ENCODE measurements at places on chromosomes 2 and 18.

DNA sequence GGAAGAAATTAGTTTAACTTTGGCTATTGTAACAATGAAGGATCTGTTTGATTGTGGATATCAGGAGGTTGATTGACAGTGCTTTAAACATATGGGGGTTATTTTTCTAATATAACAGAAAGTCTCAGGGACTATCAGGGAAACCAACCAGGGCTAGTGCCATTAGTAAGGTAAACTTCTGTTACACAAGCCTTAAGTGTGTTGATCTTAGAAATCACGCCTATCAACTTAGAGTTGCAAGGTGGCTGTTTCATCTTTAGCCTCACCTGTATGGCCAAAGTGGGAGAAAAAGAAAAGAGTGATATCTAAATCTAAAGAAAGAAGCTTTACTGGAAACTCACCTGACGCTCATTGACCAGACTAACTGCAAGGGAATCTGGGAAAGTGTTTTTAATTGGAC, 62.1 kb downstream of the GLS start:
- DNase-seq = no peak

DNA sequence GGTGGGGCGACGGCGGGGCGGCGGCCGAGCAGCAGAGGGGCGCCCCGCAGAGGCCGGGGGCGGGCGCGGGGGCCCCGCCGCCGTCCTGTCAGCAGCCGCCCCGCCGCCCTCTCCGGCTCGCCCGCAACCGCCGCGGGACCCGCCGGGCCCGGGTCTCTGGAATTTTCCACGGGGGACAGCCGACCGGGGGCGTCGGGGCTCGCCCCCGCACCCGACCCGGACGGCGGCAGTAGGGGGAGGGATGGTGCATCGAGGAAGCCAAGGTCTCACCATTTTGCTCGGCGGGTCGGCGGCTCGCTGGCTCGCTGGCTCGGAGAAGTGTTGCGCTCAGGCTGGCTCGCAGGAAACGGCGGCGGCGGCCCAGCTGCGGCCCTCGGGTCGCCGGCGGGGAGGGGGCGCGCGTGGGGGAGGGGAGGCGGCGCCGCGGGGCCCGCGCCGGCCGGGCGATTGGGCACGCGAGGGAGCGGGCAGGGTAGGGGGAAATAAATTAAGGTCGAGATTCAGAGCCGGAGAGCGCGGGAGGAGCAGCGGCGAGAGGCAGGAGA, 405 bp downstream of the PPP3R1 start:
- peak; percentile 34 for DNase-seq

GRCh38 chr2:119958670-119959268, 54.1 kb upstream of the EPB41L5 start:
- DNase-seq = peak; percentile 4

GRCh38 chr2:219174146-219174545, 2.6 kb downstream of the CNPPD1 start:
- DNase-seq = no peak

- no peak for DNase-seq
These were observed 88.9 kb downstream of the MBP start for GRCh38 chr18:77043541-77044280.

GRCh38 chr2:239507576-239508258, 106.9 kb upstream of the HDAC4 start:
- DNase-seq = no peak

DNA sequence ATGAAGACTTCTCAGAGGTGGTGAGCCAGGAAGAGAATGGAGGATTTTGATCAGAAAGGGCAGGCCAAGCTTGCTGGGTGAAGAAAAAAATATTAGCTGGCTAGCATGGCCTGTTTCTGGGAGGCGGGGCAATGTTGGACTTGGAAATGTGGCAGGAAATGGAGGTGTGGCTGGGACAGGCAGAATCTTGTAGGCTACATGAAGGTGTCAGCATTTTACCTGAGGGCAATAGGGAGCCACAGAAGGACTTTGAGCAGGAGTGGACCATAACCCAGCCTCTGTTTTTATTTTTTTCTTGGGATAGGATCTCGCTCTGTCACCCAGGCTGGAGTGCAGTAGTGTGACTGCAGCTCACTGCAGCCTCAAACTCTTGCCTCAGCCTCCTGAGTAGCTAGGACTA, 31.7 kb downstream of the EMX1 start:
- no peak for DNase-seq

GRCh38 chr2:37189452-37190153, 1.1 kb upstream of the SULT6B1 start:
- peak; percentile 22 for DNase-seq

DNA sequence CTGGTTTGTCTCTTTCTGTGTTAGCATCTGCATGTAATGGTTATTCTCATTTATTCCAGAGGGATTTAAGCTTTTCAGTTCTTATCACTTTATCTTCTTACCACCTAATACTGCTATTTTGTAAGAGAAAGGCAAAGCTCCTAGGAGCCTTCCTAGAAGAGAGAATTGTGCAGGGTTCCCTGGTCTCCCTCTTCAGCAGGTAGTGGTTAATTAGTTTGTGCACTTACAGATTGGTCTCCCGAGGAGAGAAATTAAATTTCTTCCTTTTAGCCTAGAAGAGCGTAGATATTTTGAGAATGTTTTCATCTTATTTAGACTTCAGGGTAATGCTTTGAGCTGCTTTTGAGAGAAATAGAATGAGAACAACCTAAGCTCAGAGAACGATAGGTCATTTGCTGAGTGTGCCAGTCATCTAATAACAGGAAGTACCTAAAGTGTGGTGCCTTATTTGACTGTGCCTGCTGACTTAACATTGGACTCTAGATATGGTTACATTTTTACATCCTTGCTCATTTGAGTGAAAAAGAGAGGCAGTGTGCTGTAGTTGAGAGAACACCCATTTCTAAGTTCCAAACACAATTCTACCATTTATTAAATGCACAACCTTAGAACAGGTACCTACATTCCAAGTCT, 651.4 kb downstream of the STK39 start:
- DNase-seq = peak; percentile 55

DNA sequence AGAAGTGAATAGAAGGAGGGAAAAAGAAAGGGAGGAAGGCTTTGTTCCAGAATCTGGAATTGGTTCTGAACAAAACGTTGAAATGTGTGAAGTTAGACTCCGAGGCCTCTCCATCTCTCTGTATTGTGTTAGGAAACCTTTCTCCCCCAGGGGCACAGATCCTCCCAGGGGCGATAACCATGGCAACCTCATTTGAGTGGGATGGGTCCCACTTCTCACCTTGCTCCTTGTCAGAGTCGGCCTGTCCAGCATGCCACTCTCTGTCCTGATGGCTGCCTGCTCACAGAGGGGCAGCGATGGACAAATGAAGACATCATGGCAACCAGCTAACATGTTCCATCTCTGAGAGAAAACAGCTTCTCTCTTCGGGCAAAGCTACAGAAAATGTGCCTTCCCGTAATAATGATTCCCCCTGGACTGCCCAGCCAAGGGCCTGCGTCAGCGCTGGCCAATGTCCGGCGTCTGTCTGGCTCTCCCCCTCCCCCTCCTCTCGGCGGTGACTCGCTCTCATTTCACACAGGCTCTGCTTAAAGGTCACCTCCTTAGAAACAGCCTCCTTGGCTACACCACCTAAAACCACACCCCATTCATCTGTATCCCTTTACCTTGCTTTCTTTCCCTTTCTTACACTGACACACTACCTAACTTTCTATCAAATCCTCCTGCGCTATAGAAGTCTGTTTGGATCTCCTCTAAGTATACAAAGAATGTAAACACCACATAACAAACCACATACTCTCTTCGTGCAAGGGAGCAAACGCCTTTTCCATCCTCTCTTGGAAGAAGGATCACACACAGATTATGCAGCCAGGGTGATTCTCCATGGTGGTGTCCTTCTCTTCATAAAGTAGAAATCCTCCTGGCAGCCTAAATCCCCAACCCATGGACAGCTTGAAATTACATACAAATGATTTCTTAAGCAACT, 32.1 kb upstream of the TTC39C start:
- DNase-seq = no peak

- DNase-seq = peak; percentile 16
These were observed 74.7 kb upstream of the MAP4K3 start for GRCh38 chr2:39511605-39512433.
